Activated naive CD4-positive, alpha-beta T cell treated with anti-CD3 and anti-CD28 coated beads, Interleukin-2, amount 50 U/mL, for 72 hours (primary cell): ENCODE measurements at places on chromosomes 2 and 18. TPM values are rescaled to one million over a fixed set of nuclear protein-coding genes. Genes with fewer than 3 reads are reported as not detected.

SERPINB13 gene
- not detected for total RNA-seq

EFR3B gene
- 0.43 TPM for total RNA-seq

BZW1 gene
- total RNA-seq = 492 TPM

DRC1 gene
- not detected for total RNA-seq

UGT1A7 gene
- not detected for total RNA-seq

HNRNPA3 gene
- total RNA-seq = 259 TPM

DNA sequence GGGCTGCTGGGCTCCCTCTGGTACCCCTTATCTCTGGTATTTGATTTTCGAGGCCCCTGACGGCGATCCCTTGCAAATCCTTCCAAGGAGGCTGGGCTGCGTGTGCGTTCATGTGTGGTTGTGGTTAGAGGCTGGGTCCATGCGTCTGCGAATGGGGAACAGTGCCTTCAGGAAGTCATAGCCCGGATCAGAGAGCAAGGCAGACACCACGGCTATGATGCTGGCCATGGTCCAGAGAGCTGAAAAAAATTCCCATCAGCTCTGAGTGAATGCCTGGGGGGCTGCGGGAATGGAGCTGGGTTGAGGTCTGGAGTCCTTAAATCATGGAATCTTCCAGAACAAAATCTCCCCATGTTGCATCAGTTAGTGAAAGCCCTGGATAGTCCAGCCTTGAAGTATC, 145.5 kb downstream of the ACKR3 start:
- DNase-seq = no peak

GRCh38 chr2:213187833-213188532, 36.6 kb upstream of the IKZF2 start:
- no peak for DNase-seq

GRCh38 chr2:60661073-60661738, 94.9 kb upstream of the PAPOLG start:
- no peak for DNase-seq

DNA sequence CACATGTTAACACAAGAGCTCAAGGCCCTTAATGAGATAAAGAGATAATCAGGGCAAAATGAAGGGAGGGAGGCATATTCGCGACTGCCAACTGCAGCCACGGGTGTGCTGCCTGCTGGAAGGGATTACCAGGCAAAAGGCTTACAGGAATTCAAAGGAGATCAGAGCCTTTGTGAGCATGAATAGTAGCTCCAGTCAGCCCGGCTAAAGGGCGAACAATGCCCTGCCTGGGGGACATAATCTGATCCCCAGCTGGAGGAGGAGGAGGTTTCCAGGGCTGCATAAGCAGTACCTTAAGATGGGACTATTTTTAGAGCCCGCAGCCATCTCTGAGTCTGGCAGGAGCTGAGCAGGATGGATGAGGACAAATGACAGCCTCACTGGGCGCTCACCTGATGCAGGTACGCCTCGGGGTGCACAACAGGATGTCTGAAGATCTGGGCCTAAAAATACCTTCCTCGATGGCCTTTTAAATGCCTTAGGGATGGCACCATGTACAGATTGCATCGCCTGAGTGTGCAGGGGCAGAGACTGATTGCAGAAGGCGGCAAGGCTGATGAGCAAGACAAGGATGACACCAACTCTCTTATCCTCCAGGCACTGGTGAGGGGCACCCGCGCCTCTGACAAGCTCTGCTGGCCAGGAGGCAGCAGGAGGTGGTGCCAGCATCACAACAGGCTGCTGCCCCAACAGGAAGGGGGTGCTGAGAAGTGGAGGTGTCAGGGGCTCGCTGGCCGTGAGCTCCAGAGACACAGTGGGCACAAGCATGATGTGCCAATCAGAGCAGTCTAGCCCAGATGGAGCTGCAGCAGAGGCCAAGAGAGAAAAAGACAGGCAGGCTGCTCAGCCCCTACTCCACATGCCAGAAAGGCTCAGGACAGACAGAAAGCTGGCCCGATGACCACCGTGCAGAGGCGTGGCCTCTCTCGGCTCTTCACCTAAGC, 111.4 kb downstream of the EIPR1 start:
- no peak for DNase-seq

DNA sequence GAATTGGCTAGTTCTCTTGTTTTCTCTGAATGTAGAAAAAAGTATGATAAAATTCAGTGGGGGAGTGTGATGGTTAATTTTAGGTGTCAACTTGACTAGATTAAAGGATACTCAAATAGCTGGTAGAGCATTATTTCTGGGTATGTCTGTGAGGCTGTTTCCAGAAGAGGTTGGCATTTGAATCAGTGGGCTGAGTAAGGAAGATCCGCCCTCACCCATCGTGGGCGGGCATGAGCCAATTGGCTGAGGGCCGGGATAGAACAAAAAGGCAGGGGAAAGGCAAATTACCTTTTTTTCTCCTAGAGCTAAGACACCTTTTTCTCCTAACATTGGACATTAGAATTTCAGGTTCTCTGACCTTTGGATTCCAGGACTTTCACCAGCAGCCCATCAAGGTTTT, 667.6 kb upstream of the SLC8A1 start:
- DNase-seq = no peak

DNA sequence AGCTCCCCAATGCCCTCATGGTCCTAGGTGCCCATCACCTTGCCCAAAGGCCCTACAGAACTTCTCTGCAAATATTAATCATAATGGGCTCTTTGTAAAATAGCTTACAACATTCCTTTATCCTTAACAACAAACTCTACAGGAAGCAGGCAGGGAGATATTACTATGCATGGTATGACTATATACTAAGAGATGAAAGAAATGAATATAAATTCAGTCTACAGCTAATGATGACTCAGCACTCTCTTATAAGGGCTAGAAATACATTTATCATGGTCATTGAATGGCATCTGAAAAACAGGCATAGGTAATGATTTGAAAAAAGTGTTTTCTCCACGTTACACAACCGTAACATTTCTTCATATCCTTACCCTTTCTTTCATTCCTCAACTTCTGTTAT, 254.8 kb upstream of the DSEL start:
- no peak for DNase-seq

- DNase-seq = no peak
Measured at GRCh38 chr2:136444323-136444722, 321.0 kb upstream of the THSD7B start.
